ENCODE measurements at places on chromosomes 3 and 15.

- H3K4me1 ChIP-seq = no peaks in the 10 kb centered on the region
- H3K27me3 ChIP-seq = no peaks in the 10 kb centered on the region
- no peak for DNase-seq
- H3K36me3 ChIP-seq = peaks cover 24% of the 10 kb centered on the region
- H3K4me3 ChIP-seq = peak overlapping the region; percentile 73
Observed at GRCh38 chr3:58434168-58434504, 504 bp upstream of the PDHB start.

DNA sequence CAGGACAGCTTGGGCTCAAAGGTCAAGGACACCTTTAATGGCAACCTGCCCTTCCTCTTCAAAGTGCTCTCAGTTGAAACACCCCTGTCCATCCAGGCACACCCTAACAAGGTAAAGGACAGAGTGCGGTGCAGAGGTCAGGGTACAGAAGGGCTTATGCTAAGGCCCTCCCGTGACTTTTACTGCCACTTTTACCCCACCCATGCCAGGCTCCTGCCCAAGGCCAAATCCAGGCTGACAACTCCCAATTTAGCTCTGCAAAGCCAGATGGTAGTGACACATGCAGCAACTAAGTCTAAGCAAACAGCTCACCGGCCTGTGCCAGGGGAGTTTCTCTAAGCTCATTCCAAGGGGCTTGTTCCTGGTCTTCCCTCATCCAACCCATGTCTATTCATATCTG lies 1.6 kb downstream of the MPI start:
- no peak overlapping the region for H3K27ac ChIP-seq
- no peak overlapping the region for H3K4me3 ChIP-seq
- peaks cover 13% of the 10 kb centered on the region for H3K36me3 ChIP-seq

DNA sequence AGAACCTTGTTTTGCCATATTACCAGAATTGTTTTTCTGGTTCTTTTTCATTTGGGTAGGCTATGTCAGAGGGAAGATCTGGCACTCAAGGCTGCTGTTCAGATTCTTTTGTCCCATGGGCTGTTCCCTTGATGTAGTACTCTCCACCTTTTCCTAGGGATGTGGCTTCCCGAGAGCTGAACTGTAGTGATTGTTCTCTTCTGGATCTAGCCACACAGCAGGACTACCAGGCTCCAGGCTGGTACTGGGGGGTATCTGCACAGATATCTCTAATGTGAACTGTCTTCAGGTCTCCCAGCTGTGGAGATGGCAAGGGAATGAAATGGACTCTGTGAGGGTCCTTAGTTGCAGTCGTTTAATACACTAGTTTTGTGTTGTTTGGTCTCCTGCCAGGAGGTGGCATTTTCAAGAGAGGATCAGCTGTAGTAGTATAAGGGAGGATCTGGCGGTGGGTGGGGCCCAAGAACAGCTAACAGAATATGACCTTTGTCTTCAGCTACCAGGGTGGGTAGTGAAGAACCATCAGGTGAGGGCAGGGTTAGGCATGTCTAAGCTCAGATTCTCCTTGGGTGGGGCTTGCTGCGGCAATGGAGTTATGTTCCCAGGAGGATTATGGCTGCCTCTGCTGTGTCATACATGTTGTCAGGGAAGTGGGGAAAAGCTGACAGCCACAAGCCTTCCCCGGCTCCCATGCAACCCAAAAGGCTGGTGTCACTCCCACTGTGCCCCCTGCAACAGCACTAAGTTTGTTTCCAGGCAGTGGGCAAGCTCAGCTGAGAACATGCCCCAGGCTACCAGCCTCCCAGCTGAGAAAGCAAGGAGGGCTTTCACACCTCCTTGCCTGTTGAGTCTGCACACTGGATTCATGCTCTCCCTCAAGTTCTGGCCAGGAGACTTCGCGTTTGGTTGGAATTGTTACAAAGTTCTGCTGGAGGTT lies 252.5 kb downstream of the ISL2 start:
- DNase-seq = no peak
- H3K27ac ChIP-seq = no peak overlapping the region
- H3K4me3 ChIP-seq = no peak overlapping the region
- H3K4me1 ChIP-seq = no peaks in the 10 kb centered on the region
- no peaks in the 10 kb centered on the region for H3K36me3 ChIP-seq

- H3K4me1 ChIP-seq = peaks cover 11% of the 10 kb centered on the region
- H3K4me3 ChIP-seq = no peak overlapping the region
- no peaks in the 10 kb centered on the region for H3K27me3 ChIP-seq
- H3K27ac ChIP-seq = peak overlapping the region; percentile 18
- H3K36me3 ChIP-seq = no peaks in the 10 kb centered on the region
- DNase-seq = no peak
Observed at GRCh38 chr3:197394464-197395321, 96.3 kb upstream of the DLG1 start.

GRCh38 chr15:99707473-99708270 lies 25.6 kb downstream of the LYSMD4 start:
- H3K36me3 ChIP-seq = peaks cover 21% of the 10 kb centered on the region
- DNase-seq = no peak
- no peaks in the 10 kb centered on the region for H3K27me3 ChIP-seq
- H3K27ac ChIP-seq = peak overlapping the region; percentile 83
- peaks cover 37% of the 10 kb centered on the region for H3K4me1 ChIP-seq

GRCh38 chr3:40580494-40581091 lies 55.8 kb downstream of the ZNF621 start:
- H3K4me1 ChIP-seq = peaks cover 8% of the 10 kb centered on the region
- no peak overlapping the region for H3K4me3 ChIP-seq
- H3K36me3 ChIP-seq = no peaks in the 10 kb centered on the region
- H3K27ac ChIP-seq = no peak overlapping the region
- no peak for DNase-seq
- H3K27me3 ChIP-seq = no peaks in the 10 kb centered on the region

DNA sequence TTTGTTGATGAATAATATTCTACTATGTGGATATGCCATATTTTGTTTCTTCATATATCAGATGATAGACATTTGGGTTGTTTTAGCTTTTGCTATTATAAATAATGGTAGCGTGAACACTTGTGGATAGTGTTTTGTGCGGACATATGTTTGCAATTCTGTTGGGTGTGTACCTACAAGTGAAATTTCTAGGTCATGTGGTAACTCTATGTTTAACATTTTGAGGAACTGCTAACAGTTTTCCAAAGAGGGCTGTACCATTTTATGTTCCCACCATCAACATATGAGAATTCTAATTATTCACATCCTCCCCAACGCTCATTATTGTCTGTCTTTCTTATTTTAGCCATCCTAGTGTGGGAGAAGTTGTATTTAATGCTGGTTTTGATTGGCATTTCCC lies 303.8 kb downstream of the ERC2 start:
- no peaks in the 10 kb centered on the region for H3K27me3 ChIP-seq
- no peak for DNase-seq
- H3K36me3 ChIP-seq = no peaks in the 10 kb centered on the region
- H3K27ac ChIP-seq = no peak overlapping the region
- H3K4me1 ChIP-seq = no peaks in the 10 kb centered on the region

DNA sequence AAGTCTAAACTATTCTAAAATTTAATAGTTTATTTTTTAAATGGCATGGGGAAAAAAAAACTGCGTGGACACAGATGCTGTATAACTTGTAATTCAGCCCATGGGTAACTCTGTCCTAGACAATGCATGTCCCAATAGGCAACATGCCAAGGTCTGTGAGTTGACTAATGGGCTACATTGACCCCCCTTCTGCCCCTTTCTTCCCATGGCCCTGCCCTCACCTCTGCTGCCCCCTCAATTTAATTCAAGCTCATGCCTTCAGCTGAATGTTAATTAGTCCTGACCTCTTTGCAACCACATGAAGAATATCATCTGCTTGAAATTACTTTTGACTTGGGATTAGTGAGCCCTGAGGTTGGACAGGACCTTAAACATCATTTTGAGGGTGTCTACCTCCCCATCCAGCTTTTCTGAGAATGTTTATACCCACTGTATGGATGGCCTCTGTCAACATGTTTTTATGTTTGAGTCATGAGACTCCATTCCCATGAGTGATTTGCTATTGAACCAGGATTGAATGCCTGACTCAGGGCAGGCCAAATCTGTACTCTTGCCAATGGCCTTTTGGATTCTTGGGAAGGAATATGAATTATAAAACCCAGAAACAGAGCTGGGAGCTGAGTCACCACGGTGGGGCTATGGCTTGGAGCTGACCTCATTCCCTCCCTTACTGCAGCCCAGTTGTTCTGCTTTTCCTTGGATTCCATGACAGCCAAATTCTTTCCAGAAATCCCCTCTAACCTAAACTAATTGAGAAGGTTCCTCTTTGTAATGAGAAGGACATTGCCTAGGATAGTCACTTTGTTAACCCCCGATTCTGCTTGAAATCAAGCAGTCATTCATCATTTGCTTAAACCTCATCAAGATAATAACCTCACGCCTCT lies 33.5 kb upstream of the PDE8A start:
- H3K36me3 ChIP-seq = no peaks in the 10 kb centered on the region
- H3K27ac ChIP-seq = peak overlapping the region; percentile 62
- peaks cover 2% of the 10 kb centered on the region for H3K4me1 ChIP-seq
- no peaks in the 10 kb centered on the region for H3K27me3 ChIP-seq

DNA sequence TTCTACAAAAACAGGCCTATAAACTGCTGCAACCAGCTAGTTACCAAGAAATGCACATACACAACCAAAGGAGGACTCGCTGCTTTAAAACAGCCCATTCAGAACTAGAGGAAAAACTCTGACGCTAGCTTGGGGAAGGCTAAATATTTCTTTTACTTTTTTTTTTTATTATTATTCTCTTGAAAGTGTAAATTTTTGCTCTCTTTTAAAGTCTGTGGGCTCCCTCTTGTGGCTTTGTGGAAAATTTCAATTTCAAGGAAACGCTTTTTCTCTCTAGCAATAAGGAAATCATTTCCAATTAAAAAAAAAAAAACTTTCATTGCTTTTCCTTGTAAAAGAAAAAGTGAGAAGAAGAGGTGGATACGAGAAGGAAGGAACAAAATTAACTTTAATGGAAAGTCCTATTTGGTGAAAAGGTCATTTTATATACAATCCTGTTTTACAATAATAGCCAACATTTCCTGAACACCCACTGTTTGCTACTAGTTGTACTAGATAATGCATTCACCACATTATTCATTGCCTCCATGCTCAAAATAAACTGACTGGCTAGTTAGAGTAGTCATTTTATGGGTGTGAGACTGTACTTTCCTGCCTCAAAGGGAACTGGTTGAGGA lies 51.2 kb upstream of the SAMMSON start:
- peak overlapping the region; percentile 24 for H3K27ac ChIP-seq
- no peaks in the 10 kb centered on the region for H3K36me3 ChIP-seq
- no peaks in the 10 kb centered on the region for H3K27me3 ChIP-seq
- peaks cover 4% of the 10 kb centered on the region for H3K4me1 ChIP-seq
- DNase-seq = no peak

DNA sequence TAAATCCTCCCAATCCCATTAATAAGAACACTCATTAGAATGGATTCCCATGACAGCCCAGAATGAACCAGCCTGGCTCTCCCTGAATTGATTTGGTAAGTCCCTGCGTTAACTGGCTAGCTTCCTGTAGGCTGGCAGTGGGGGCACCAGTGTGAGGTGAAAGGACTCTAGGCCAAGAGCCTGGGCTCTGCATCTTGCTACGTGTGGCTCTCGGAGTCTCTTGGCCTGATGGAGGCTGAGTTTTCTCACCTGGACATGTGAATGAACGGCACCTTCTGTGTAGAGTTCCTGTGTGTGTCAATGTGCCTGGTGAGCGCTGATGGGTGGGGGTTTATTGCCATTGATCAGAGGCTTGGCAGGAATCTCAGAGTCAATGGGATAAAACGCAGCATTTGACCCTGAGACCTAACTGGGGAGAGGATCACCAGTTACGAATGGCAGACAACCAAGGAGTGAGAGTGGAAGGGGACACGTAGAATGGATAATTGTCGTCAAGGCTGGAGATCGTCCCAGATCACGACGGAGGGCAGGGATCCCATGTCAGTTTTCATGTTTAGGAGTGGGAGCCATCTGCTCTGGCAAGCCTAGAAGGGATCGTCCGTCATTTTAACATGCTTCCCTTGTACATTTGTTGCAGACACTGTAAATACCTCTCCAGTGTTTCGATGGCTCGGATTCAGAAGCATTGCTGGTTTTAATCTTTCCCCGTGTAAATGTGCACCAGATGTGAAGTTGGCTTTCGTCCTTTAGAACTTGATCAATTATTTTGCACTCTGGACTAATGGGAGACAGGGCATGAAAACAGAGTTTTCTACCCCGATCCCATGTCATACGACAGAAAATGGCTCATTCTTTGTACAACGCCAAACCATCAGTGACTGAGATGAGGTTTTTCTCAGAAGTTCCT lies 9.0 kb upstream of the KLF13 start:
- H3K36me3 ChIP-seq = no peaks in the 10 kb centered on the region
- no peak overlapping the region for H3K27ac ChIP-seq
- no peaks in the 10 kb centered on the region for H3K27me3 ChIP-seq
- no peak for DNase-seq
- H3K4me1 ChIP-seq = no peaks in the 10 kb centered on the region

DNA sequence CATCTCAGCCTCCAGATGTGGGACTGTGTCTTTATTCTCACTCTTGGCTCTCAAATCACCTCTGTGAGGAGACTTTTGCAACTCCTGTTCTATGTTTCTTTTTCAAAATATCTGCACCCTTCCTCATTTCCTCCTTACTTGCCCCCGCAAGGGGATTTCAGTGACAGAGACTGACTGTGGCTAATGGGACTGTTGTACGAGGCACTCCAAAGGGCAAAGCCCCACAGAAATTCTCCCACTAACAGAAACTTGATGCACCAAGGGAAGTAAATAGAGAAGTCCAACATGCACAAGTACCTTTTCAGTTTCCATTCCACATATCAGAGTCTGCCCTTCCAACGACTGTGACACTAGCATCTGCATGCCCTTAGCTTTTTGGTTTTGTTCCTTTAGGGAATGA lies 69.7 kb downstream of the LRRK1 start:
- H3K27me3 ChIP-seq = no peaks in the 10 kb centered on the region
- H3K4me1 ChIP-seq = no peaks in the 10 kb centered on the region
- peaks cover 19% of the 10 kb centered on the region for H3K36me3 ChIP-seq
- H3K4me3 ChIP-seq = no peak overlapping the region
- no peak overlapping the region for H3K27ac ChIP-seq

DNA sequence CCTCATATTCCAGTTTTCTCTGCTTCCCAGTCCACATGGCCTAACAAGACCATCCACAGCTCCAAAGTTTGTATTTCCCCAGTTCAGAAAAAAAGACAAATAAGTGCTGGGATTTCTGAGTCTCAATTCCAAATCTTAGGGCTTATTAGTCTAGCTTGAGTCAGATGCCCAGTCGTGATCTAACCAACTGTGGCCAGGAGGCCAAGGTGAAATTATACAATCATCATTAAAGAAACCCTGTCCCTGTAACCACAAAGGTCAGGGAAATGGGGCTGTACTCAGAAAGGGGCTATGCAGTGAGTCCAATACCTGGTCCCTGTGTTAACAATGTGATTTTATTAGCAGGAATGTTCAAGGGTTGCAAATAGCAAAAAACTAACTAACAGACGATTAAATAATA lies 40.5 kb upstream of the MITF start:
- no peak for DNase-seq
- H3K27ac ChIP-seq = no peak overlapping the region
- no peaks in the 10 kb centered on the region for H3K36me3 ChIP-seq
- no peaks in the 10 kb centered on the region for H3K27me3 ChIP-seq
- H3K4me3 ChIP-seq = no peak overlapping the region
- H3K4me1 ChIP-seq = no peaks in the 10 kb centered on the region
